Right cardiac atrium (tissue), 5 donors: ENCODE measurements at places on chromosomes 1 and 21.

DNA sequence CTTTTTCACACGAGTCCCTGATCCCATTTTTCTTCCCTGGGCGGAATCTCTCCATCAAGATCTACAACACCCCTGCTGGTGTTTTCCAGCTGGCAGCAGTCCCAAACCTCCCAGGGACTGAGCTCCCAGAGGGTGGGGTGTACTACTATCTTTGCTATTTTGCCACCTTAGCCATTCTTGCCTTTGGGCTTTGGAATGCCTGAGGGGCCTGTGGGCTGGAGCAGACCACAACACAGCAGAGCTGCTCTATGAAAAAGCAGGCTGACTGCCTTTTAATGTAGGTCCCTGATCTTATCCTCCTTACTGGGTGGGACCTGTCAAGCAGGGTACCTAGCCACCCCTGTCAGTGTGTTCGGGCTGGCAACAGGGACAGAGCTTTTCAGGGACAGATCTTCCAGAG, 91.9 kb downstream of the KCNT2 start:
- DNase-seq: no peak

GRCh38 chr1:155946633-155947219, 5.3 kb downstream of the RXFP4 start:
- no peak for DNase-seq

DNA sequence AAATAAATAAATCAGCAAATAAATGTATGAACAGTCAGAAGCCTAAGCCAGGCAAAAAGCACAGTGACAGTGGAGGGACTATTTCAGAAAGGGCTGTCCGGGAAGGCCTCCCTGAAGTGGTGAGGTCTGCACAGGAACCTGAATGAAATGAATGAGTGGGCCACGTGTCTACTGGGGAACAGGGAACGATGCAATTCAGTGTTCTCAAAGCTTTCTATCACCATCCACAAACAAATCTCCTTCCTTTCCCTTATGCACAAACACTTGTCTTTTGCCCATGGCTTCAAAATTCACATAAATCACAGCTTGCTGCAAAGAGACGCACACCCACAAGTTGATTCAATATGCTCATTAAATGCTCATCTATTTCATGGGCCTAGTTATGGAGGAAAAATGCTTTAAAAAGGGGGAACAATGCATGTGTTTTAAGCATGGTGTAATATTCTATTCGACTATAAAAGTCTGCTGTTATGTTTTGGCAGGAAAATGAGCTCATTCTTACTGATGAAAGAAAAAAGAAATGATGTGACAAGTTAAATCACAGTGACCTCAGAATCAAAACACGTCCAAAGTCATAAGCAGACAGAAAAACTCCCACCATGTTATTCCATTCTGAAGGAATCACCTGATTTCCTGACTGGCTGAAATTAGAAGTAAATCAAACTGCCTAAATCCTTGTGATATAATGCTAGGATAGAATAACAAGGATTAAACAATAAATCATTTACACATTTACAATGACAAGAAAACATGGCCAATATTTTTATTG, 21.6 kb downstream of the URB1 start:
- DNase-seq: no peak

GRCh38 chr1:198199105-198199504, 42.3 kb downstream of the NEK7 start:
- DNase-seq: no peak

- no peak for DNase-seq
Observed at GRCh38 chr1:41580520-41581172, 96.2 kb upstream of the EDN2 start.

DNA sequence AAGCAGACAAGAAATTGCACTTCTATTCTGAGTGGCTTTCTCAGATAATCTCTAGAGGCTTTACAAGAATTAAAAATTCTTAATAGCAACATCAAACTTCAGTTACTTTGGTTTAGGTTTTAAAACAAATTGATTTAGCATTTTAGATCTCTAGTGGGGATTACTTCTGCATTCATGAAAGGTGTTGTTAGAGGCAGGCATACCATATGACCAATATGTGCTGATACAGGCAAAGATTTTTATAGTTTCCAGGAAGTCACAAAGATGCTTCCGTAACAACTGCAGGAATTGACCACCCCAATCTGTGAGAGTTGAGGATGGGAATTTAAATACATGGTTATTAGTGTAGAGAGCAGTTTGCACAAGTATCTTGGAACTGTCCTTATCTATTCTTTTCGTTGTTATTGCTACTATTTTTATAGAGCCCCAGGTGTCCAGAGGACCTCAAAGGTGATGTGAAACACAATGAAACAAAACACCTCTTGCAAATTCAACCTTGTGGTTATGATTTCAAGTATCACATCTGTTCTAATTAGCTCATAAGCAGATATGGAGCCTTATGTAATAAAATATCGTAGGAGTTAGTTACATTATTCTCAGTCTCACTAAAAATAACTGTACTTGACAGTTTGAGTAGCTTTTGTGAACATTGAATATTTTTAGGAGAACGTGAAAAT, 512.7 kb upstream of the ADGRL4 start:
- no peak for DNase-seq

DNA sequence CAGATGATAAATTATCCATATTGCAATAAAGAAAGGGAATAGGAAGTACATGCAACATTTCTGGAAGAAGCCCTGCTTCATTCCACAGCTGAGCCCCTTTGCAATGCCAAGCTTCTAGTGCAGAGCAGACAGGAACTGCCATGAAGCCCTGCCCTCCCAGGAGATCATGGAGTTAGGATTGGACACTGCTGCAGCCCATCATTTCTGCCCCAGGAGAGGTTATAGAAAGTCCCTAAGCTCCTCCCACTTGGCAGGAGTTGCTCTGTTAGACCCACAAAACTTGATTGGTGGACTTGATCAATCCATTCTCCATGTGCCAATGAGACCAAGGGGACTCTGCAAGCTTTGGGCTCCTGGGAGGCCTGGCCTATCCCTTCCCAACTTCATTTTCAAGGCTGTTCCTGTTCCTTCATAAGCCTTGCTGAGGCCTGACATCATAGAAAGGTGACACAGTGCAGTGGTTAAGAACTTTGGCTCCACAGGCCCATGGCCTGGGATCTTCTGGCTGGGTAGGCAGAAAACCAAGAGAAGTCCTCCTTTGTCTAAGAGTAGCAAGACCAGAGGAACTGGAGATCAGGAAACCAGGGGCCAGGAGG, 1.3 kb upstream of the LAPTM5 start:
- no peak for DNase-seq

DNA sequence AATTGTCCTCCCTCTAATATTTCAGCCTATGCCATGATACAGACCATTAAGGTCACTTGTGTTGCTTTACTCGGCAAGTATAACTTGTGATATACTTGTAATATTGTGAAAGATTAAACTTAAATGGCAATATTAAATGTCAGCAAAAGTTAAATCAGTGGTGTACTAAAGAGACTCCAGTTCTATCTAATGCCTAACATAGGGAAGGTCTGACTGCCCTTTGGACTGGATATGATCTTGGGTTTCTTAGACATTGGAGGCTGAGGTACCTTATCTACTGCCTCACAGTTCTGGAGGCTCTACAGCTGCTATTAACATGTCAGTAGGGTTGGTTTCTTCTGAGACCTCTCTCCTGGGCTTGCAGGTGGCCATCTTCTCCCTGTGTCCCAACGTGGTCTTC, 89.9 kb downstream of the MT1HL1 start:
- no peak for DNase-seq

GRCh38 chr1:198680174-198680875, 41.5 kb downstream of the PTPRC start:
- DNase-seq: peak; percentile 32

- DNase-seq: no peak
Observed at GRCh38 chr1:91141858-91142257, 120.0 kb upstream of the ZNF644 start.

DNA sequence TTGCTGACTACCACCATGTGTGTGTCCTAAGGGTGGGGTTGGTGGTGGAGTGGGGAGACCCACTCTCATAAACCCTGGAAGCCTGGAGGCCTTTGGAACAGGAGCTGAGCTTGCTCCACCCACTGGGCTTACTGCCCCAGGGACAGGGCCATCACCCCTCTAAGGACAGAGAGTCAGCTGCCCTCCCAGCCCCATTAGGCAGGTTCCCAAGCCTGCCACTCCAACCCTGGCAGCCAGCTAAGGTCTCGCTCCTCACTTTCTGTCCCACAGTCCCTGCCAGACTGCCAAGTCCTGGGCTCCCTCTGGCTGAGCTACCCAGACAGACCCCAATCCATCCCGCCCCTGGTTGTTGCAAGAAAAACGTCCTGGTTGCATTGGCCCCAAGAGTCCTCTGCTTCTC, 3.8 kb downstream of the NT5C1A start:
- DNase-seq: peak; percentile 39

GRCh38 chr1:67759692-67760029, 73.6 kb downstream of the GNG12 start:
- no peak for DNase-seq

DNA sequence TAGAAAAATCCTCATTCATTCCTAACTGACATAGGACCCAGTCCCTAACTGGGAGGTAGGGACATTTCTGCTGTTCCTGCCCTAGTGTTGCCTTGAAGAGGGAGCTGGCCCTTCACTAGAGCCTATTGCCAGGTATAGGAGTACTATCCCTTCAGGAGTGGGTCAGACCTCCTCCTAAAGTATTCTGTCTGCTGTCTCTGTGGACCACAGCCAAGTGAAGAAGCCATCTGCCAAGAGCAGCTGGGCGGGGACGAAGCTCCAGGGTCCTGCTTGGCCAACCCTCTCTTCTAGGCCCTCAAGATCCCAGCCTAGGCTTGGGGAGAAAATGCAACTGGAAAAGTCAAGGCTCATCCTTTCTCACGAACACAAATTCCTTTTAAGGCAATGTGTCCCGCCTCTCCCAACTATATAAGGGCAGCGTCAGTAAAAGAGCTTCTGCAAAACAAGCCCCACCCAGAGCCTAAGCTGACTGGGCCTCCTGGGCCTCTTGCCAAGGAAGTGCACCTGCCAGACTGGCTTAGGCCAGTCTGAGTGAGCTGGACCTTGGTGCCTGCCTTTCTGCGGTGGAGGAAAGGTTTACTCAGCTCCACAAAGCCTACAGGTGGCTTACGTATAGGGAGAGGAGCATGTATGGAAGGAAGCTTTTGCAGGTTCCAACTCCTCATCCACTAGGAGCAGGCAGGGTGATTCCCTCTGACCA, 638 bp upstream of the TUFT1 start:
- peak; percentile 85 for DNase-seq

GRCh38 chr1:243748706-243749283, 101.2 kb downstream of the AKT3 start:
- DNase-seq: no peak

- no peak for DNase-seq
Observed at GRCh38 chr1:32208469-32208868, 420 bp upstream of the DCDC2B start.

DNA sequence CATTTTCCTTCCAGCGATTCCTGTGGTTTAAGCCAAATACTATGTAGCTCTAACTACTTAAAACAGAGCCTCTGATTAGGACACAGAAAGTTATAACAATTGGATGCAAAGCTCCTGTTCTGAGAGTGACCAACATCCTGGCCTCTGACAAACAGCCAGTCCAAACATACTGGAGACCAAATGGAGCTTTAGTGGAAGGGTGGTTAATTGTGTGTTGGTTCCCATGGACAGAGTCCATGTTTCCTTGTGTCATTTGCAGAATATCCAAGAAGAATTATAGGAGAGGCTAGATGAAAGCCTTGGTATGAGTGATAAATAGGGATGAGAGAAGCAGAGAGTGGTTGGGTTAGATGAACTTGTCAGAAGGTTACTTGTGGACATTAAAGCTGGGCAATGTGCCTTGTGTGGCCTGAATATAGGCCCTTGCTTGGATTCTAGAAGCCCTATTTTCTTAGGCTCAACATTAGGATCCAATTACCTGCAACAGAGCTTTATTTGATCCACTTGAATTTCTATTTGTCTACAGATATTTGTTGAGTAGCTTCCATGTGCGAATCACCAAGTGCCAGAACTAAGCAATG, 180.5 kb upstream of the GORAB start:
- peak; percentile 24 for DNase-seq

DNA sequence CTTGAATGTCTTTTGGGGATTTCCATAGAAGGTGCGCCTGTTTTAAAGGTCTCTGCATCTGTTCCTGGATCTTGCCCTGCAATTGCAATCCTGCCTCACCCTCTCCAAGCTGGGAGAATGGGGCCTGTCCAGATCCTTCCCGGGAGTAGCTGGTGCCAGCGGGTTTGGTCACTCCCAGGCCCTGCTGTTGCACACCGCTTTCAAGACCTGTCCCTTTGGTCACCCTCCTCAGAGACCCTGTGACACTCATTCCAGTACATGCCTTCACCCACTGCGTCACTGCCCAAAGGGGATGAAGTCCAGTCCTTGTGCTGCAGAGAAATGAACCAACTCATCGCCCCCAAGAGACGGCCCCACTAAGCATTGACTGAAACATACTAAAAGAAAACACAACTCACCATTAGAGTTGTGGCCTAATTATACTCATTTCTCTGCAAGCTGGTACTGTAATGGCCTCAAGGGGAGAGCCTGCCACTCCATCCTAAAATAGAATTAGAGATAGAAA, 1.9 kb upstream of the IRF2BP2 start:
- DNase-seq: peak; percentile 68

DNA sequence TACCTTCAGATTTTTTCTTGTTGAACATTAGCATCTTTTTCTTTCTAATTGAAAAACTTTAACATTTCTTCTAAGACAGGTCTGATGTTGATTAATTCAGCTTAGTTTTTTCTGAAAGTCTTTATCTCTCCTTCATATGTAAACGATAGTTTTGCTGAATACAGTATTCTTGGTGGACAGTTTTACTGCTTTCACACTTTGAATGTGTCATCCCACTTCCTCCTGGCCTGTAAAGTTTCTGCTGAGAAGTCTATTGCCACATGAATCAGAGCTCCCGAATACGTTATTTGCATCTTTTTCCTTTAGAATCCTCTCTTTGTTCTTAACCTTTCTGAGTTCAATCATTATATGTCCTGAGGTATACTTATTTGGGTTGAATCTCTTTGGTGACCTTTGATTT, 344.2 kb downstream of the OLFM3 start:
- DNase-seq: no peak

DNA sequence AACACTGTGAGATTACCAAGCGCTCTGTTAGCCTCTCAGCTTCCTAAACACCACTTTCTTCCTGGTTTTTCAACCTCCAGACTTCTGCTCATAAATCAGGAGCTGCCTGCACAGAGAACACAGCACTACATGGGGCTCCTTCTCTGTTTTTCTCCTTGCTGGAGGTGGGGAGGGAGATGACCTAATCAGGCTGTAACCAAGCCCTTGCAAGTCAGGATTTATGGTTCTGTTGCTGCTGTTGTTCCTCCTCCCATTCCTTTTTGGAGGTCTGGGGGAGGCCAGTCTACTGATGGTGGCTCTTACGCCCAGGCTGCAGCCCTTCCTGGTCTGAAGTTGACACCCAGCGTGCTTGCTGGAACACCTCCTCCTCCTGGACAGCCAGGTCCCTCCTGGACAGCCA, 80.9 kb upstream of the AJAP1 start:
- DNase-seq: no peak

GRCh38 chr1:3308053-3308452, 146.4 kb upstream of the ARHGEF16 start:
- no peak for DNase-seq

DNA sequence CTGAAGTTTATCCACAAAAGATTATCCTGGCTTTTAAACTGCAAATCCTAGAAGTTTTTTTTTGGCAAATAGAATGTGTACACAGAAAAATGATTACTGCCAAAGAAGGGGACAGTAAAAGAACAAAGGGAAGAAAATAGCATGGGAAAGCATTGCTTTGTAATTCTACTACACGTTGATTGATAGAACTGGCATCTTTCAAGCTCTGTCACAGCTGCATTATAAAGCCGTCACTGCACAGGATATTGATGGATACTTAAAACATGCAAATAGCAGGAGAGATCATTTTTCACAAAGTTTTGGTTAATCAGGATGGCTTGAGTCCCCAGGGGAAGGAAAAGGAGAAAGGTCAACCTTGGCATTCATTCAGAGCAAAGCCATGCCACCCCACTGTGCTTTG, 183.7 kb upstream of the RRP15 start:
- no peak for DNase-seq
